ENCODE measurements at places on chromosomes 1 and 21.
A peak's percentile ranks its signal among the peaks of the same experiment; 100 is the strongest.

- no peak for DNase-seq
Observed at GRCh38 chr21:45284456-45284741, 3.3 kb downstream of the POFUT2 start.

DNA sequence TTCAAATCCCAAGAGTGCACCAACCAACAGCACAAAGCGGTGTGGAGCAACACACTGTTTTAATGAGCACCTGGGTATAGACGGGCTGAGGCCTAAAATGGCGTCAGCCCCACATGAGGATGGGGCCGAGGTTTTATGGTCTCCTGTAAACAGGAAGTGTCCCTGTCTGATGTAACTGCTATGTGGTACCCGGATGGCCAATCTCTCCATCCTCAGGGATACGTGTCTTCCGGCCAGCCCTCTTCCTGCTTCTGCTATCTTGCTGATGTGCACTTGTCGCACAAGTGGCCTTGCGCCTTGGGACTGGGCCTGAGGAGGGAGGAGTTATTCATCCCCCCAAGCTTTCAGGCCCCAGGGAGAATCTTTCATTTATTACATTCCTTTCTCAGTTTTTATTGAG lies 73.5 kb downstream of the CNST start:
- no peak for DNase-seq

GRCh38 chr1:230105754-230106625 lies 39.0 kb downstream of the GALNT2 start:
- DNase-seq: no peak

- DNase-seq: no peak
Observed at GRCh38 chr1:174391716-174392115, 56.0 kb upstream of the GPR52 start.

GRCh38 chr1:98661544-98662355 lies at the start of gene SNX7:
SNX7 (plus strand) TSS chr1:98661721; CDS start chr1:98661732, 11 bp downstream.
- no peak for DNase-seq

GRCh38 chr21:26070822-26071425 lies 99.6 kb downstream of the APP start:
- DNase-seq: no peak

DNA sequence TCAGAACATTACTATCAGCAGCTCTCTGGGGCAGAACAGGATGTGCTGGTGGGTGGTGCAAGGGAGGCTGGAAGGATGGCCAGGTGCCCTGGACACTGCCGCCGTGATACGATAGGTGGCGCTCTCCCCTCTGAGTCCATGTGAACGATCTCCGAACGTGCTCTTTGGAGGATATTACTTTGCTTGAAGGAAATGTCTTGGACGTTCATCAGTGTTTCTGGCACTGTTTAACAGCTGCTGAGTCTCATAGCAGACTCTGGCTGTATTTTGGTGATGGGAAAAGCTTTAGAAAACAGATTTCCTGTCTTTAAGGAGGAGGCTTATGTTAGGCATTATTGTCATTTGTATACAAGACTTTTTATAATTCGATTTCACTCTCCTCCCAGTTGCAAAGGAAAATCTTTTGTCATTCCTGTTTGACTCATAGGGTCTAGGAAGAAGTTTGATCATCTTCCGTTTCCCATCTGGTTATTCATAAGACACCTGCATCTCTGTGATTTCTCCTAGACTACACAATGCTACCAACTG lies 386.2 kb upstream of the ADGRL2 start:
- DNase-seq: no peak

GRCh38 chr1:190476321-190476720 lies 1.3 kb downstream of the BRINP3 start:
- DNase-seq: no peak

DNA sequence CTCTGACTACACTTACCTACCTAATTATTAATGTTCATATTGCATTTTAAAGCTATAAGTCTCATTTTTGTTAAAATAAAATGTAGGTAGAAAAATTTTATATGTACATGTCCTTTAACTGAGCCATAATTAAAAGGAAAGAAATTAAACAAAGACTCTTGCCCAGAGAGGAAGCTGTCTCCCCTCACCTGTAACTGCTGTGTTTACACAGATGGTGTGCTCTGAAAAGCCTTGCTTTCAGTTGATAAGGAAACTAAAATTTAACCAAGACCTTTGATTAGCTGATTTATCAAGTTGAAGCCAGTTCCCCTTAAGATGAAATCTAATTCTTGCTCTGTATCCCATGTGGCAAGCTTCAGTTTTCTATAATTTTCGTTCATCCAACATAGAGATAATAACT lies 213.5 kb downstream of the LYPLAL1 start:
- no peak for DNase-seq

DNA sequence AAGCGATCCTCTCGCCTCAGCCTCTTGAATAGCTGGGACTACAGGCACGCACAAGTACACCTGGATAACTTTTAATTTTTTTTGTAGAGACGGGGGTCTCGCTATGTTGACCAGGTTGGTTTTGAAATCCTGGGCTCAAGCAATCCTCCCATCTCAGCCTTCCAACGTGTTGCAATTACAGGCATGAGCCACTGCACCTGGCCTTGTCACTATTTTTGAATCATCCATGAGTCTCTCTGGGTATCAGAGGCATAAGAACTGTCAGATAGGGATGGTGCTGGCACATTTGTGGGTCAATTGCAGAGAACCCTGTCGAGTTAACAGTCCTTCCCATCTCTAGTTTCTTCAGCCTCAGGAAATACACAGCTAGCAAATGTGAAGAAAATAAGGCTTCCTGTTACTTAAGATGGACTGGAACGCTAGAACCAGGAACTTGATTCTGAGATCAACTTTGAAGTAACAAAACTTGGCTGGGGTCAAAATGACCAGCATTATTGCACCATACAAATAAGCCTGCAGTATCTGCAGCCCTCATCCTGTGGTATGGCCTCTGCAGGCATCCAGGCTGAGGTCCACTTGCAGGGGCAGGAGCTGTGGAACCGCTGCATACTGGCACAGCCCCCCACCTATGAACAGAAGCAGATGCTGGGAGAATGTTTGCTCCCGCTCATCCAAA lies 124.3 kb upstream of the GADD45A start:
- DNase-seq: no peak

GRCh38 chr1:21751281-21751680 lies 31.7 kb downstream of the USP48 start:
- DNase-seq: no peak

GRCh38 chr1:93908394-93909145 lies 660 bp downstream of the GCLM start:
- DNase-seq: peak; percentile 1

DNA sequence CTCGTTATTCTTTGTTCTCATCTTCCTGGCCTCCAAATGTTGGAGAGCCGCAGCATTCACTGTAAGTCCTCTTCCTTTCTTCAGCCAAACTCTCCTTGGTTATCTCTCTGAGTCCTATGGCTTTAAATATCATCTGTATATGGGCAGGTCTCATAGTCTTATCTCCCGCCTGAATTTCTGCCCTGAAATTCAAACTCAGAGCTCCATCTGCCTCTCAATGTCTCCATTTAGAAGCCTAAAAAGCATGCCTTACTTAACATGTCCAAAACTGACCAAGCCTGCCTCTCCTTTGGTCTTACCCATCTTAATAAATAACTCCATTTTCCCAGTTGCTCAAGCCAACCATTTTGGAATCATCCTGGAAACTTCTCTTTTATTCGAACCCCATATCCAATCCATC lies 80.7 kb downstream of the DHRS3 start:
- no peak for DNase-seq

DNA sequence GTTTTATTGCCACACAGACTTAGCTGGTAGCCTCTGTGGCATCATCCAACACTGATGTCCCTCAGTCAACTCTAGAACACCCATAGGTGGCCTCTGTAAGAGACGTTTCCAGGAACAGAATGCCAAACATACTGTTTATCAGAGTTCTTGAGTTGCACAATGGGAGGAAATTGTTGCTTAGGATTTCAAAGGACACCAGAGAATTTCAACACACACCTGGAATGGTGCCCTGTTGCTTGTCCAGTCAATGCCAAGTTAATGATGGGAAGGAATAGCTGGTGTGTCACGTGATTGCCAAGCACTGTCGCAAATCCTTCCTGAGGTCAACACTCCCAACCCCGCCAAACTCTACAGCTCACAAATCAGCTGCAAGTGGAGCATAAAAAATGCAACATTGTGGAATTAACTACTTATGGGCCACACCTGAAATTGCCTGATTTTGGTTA lies 28.6 kb upstream of the DUSP23 start:
- no peak for DNase-seq

GRCh38 chr1:200980873-200981272 lies 42.6 kb downstream of the KIF21B start:
- DNase-seq: no peak

DNA sequence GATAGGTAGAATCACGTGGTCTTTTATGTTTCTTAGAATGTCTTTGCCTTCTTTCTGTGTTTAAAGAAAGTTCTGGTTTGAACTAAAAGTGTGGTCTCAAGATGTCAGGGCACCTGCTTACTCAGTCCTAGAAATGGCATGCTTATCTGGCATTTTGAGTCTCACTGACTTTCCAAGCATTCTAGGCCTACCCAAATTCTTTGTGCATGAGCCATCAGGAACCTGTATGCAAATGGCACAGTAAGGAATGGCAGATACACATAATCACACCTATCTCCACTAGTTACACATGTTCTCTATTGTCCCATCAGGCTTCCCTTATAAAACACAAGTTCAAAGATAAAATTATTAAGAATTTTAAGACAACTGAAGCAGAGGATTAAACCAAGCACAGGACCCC lies 29.5 kb upstream of the CLCA4 start:
- DNase-seq: no peak

GRCh38 chr1:26279456-26280332 lies at the start of gene SH3BGRL3:
SH3BGRL3 (plus strand) TSS chr1:26280086; CDS start chr1:26280156, 70 bp downstream.
- DNase-seq: peak; percentile 67

GRCh38 chr1:84436876-84437655 lies 38.8 kb downstream of the DNASE2B start:
- no peak for DNase-seq

- no peak for DNase-seq
Observed at GRCh38 chr1:165858967-165859845, 31.8 kb downstream of the UCK2 start.

DNA sequence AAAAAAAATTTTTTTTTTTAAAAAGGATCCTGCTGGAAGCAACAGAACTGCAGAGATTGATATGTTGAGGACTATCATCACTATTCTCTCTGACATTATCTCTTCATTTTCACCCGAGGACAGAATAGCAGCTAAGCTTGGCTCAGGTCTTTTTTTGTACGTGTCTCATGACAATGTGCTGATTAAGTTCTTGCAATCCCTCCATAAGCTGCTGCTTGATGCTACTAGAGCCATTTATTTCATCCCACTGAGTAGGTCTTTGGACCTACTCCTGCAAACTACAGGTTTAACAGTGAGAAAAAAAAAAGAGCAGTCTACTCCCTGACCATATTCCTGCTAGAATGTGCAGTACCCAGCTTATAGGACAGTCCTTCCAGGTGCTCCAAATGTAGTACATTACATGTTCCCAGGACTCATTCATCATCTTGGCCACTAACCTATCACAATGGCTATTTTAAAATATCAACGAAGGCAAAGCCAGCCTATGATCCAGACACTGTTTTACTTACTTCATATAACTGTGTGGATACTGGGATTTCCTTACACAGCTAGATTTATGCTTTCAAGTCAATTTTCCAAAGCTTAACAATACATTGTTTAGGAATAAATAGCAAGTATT lies 54.1 kb downstream of the ARHGAP29 start:
- DNase-seq: no peak

DNA sequence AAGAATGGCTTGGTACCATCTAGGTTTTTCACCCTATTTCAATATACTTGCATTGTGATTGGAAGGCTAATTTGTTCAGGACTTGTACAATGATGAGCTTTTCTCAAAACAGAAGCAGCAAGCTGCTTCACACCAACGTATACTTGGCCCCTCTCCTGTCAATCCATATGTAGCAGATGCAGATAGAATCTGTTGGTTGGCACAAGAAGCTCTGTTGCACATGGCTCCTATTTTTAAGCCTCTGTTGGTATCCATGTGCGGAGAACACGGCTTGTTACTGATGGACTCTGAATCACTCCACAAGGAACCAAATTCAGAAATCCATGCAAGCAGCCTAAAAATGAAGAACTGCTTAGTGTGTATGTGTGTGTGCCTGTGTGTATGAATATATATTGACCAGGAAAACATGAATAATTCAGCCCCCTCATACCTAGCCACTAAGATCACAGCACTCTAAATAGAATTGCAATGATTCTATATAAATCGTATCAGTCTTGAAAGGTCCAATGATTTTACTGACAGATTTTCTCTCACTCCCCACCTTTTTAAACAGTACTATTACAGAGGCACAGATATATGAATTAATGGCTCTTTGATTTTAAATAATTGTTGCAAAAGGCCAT lies 258.4 kb upstream of the DPYD start:
- DNase-seq: no peak

DNA sequence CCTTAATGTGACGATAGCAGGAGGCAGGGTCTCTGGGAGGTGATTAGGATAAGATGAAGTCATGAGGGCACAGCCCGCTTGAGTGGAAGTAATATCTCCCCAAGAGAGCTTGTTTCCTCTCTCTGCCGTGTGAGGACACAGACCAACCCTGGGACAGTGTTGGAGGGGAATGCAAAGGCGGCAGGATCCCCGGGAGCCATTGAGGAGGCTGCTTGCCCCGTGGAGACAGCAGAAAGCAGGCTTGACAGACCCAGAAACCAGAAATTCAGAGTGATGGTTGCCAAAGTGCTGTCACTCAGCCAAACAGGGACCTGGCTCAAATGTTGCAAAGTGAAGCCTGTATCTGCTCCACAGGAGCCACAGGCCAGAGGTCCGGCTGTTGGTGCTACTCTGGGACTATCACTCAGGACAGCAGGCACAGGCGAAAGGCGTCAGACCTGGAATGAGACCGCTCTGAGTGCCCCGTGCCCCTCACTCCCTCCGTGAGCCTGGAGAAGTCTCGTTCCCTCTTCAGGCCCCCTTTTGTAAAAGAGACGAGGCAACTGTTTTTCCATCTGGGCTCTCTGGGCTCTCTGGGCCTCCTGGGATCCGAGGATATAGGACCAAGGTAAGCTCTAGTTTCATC lies 96.6 kb upstream of the VANGL1 start:
- no peak for DNase-seq

GRCh38 chr1:6447818-6448748 lies 17.9 kb downstream of the TNFRSF25 start:
- DNase-seq: no peak

DNA sequence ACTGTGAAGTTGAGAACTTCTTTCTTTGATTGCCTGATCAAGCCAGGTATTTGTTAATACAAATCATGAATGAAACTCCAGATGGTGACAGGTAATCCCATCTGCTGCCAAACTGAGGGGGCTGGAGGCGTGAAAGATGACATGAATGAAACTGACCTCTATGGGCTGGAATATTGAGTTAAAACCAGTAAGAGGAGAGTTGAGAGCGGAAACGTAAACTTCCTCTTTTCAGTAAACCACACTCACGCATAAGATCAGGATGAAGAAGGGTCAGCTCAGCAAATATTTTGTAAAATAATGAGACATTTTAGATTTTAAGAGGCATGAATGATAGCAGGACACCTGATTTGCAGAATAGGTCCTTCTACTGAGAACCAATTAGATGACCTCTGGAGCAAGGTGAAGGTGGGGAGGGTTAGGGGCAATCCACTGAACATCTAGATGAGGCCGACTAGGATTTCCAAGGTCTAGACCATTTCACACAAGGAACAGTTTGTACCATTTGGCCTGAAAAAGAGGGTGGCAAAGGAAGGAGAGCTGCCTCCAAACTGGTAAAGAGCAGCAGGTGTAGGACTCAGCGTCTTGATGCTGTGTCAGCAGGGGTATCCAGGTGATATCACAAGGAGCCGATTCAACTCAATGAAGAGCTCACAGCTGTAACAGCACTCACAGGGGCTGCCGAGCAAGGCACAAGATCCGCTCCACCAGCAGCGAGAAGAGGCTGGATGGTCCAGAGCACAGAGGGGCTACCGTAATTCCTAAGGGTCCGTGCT lies 132.6 kb downstream of the NTPCR start:
- DNase-seq: no peak

Data from stimulated activated CD4-positive, alpha-beta T cell treated with anti-CD3 and anti-CD28 coated beads, Interleukin-1b, Interleukin-23, amount 100 ng/mL, for 1 hour (primary cell).